GM12878 (cell line): ENCODE measurements at places on chromosomes 12 and 14. TPM values are rescaled to one million over a fixed set of nuclear protein-coding genes. Genes with fewer than 3 reads are reported as not detected.

Gene TRMT61A
- total RNA-seq: 15.6 and 17.9 TPM in 2 replicates

Gene VWF
- total RNA-seq: 0.23 and 0.53 TPM in 2 replicates

DNA sequence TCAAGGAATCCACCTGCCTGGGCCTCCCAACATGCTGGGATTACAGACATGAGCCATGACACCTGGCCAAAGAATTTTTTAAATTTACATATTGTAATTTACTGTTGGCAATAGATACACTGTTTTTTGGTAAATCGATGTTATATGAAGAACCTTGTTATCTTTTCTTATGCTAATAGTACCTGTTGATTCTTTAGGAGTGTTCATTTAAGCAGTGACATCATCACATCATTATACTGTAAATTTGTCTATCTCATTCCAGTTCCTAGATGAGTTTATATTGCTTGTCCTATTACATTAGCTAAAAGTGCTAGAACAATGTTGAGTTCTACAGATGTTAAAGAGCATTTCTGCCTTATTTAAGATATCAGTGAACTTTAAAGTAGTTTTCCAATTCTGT is 13.0 kb upstream of the TAS2R30 start:
- DNase-seq: no peak

DNA sequence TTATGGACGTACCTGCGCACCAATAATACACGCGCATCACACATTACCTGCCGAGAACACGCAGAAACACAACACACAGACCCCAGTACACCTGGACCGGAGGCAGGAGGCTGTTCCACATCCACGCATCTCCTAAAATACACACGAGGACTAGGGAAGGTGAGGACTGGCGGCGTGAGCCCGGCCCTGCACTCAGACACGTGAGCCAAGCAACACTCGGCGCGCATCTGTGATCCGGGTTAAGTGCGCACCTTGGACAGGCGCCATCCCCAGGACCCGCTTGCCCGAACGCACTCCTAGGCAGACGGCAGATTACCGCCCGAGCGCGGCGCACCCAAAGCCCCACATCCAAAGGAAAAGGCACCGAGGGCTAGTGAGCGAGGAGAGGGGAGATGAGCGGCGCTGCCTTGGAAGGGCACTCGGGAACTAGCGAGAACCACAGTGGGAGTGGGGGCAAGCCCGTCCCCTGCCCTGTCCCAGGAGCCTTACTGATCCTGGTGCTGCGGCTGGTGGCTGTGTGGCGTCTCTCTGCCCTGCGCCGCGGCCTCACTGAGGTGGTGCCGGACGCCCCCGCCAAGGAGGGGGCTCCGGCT is 417 bp downstream of the GLS2 start:
- DNase-seq: no peak

GRCh38 chr12:100414739-100415138 is 57.9 kb downstream of the SLC17A8 start:
- DNase-seq: no peak

DNA sequence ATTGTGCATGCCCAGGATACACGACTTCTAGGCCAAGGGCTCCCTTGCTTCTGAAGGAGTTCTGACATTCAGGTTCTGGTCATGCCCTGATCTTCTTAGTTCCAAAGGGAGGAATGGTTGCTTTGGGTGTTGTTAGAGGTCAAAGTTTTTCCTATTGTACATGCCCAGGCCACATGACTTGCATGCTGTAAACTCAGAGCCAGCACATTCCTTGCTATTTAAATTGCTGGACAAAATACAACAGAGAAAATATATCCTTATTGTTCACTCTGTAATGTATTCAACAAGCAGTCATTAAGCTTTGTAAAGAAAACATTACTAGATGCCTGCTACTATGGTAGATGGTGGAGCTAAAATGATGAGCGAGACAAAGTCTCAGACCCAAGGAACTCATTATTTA is 71.2 kb upstream of the COCH start:
- DNase-seq: no peak

- DNase-seq: no peak
Measured at GRCh38 chr12:114013575-114014345, 47.6 kb upstream of the RBM19 start.

- no peak for DNase-seq
Measured at GRCh38 chr12:27622436-27623195, 73.6 kb upstream of the REP15 start.

- DNase-seq: no peak
Measured at GRCh38 chr12:58309806-58310205, 368.4 kb downstream of the ATP23 start.

DNA sequence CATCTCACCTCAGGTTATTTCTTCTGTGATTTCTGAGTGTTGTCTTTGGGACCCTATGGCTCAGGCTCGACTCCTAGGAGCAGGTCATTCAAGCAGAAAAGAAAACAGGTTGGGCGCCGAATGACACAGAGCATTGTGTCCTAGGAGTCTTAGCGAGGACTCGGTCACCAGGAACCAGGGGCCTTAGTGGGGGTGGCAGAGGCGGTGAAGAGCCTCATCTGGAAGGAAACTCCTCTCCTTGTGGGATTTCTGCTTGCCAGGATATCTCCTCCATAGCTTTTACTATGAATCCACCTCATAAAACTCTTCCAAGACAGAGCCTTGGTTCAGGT is 630 bp downstream of the PLEKHH1 start:
- no peak for DNase-seq

GRCh38 chr12:68086019-68086603 is 73.4 kb downstream of the IFNG start:
- no peak for DNase-seq

DNA sequence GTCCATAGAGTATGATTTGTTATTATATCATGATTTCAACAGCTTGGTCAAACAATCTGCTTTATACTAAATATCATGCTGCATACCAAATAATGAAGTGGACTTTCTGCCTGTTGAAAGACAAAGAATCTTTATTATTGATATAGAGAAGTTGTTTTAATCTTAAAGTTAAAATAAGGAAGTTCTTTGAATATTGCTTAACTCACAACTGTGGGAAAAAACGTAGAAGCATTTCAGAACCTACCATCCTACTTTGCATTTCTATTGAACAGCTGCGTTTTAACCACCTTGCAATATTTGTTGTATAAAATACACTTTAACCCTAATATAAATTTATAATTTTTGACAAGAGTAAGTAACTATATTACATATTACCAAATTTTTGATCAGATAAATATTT is 22.9 kb upstream of the ARL1 start:
- no peak for DNase-seq

DNA sequence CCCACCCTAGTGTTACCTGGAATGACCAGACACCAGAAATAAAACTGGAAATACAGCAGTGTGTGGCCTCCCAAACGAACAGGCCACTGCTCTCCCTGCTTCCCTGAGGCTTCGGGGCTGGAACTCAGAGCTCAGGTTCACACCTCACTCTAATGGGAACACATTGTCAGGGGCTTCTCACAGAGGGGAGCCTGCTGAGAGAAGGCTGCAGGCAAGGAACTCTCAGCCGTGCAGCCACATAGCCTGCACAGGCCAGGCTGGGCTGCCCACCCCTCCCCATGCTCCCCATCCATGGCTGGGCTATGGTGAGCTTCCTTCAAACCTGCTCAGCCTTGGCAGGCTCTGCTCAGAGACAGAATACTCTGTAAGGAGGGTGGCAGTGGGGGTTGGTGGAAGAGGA is 302.5 kb downstream of the EMP1 start:
- DNase-seq: no peak

GRCh38 chr12:95385246-95386035 is 88.5 kb upstream of the METAP2 start:
- DNase-seq: no peak

GRCh38 chr14:23430723-23431085 is 4.8 kb downstream of the MYH7 start:
- no peak for DNase-seq

GRCh38 chr12:84397846-84398245 is 514.8 kb downstream of the SLC6A15 start:
- no peak for DNase-seq

- no peak for DNase-seq
Measured at GRCh38 chr12:93427779-93428564, 13.8 kb downstream of the UBE2N start.
